Activated naive CD4-positive, alpha-beta T cell treated with anti-CD3 and anti-CD28 coated beads for 36 hours (primary cell): ENCODE measurements at places on chromosomes 13 and 19.
A peak's percentile ranks its signal among the peaks of the same experiment; 100 is the strongest.

DNA sequence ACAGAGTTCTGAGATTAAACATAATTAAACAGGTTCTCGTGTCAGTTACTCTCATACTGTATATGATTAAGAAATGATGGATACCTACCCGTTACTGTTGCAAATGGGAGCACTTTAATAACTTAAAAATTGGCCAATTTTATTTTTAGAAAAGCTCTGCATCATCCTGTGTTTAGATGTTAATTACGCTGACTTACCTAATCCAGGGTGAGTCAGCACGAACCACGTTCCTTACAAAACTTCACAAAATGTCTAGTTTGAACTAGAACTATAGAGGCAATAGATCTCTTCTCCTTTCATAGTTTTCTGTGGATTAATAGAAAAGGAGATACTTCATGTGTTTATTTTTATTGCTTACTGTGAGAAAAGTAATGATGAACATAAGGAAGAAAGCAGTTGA is 363.9 kb downstream of the MYO16 start:
- DNase-seq: no peak

GRCh38 chr13:111456452-111457230 is 136.2 kb downstream of the TEX29 start:
- DNase-seq: no peak

DNA sequence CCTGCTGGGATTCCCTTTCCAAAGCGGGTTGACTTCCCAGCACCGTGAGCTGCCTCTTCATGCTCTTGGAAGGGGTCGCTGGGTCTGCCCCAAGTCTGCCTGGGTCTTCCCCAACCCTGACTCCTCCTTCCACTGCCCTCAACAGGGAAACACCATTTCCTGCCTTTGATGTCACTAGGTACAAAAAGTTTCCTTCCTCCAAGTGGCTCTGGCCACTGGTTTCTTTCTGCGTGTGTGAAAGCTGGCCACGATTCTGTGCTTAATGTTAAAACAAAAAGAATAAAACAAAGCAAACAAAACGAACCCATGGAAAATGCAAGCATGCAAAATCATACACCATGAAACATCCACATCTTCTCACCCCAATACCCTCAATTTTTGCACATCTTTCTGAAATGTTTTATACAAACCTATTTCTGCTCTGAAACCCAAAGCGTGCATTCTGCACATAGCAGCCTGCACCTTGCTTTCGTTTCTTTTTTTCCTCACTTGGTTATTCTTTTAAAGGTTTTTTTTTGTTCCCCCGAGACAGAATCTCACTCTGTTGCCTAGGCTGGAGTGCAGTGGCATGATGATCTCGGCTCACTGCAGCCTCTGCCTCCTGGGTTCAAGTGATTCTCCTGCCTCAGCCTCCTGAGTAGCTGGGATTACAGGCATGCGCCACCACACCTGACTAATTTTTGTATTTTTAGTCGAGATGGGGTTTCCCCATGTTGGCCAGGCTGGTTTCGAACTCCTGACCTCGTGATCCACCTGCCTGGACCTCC is 12.5 kb upstream of the TNFSF9 start:
- peak; percentile 72 for DNase-seq

DNA sequence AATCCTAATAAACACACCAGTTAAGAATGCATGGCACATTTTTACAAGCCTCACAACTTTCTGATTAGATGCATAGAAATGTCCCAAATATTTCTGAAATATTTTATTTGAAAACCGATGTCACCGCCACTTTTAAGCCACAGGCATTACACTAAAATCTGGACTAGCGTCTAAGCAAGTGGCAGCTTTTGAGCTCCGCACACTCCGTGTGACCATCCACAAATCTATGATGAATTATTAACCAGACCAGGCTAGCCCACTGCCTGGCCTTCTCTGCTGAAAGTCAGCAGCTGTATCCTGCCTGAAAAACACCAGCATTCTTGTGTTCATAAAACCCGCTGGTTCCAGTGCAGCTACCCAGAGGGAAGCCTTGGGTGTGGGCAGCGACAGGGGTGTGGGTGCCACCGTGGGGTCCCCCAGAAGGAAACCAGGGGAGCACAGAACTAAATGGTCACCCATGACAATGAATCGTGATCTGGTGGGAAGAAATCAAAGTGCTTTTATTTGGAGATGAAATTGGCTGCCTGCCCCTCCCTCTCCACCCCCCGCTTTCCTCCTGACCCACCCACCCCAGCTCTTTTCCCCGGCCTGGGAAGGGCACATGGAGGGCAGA is 13.8 kb downstream of the RASA3 start:
- DNase-seq: no peak

DNA sequence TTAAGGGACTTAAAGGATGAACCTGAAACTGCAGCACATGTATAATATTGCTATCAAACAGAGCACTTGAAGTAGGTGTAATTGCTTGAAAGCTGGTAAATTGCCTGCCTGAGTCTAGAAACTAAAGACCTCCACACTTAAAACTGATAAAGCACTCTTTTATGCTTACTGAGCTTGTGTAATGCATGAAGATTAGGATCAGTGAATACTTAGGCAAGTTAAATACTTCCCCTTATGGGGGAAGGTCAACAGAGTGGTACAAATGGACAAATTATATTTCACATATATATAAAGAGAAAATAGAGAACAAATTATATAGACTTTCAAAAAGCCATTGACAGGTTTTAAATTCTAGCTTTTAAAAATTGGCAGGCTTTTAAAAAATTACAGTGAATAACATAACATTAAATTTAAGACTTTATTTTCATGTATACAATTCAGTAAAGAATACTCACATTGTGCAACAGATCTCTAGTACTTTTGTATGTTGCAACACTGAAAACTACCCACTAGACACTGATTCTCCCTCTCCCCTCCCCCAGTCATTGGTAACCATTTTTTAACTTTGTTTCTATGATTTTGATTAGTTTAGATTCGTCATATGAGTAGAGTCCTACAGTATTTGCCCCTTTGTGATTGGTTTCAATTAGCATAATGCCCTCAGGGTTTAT is 23.9 kb downstream of the PIBF1 start:
- no peak for DNase-seq

DNA sequence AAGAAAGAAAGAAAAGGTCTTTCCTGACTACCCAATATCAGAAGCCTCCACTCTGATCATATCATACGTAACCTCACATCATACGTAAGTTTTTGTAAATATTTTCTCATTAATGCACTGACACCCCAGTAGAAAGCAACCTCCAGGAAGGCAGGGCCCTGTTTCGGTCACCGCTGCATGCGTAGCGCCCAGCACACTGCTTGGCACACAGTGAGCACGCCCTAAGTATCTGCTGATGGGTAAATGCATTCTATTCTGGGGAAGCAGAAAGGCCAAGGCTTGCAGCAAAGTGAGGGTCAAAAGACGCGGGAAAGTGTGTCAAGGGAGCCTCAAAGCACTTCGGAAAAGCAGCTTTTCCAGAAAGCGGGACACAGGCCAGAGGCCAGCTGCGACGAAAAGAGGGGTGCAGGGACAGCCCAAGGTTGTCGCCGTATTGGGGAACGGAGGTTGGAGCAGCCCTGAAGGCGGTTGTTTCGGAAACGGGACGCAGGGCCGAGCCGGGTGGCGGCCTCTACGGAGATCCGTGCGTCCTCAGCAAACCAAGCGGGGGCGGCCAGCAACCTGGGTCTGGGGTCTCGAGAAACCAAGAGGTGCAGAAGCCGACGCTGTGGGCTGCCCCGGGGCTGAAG is 463 bp downstream of the SUGP1 start:
- peak; percentile 21 for DNase-seq

GRCh38 chr13:82947191-82947621 is 935.1 kb downstream of the SLITRK1 start:
- DNase-seq: no peak

- no peak for DNase-seq
These were observed 88.4 kb downstream of the NALCN start for GRCh38 chr13:101327871-101328270.

DNA sequence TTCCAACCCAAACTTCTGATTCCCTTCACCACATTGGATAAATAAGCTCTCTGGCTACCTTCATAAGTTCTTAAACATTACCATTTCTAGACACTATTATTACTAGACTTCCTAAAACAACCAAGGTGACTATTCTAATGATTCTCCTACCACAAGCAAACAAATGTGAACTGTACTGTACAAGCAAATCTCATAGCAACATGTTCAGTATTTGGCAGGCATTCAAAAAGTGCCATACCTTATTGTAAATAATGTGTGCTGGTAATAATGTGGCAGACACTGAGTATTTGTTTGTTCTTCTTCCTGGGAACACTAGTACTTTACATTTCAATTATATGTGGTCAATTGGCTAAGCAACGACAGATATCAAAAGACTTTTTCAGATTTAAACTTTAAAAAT is 986.0 kb upstream of the SPRY2 start:
- DNase-seq: no peak

GRCh38 chr13:39038569-39039030 is 344 bp downstream of the NHLRC3 start:
- DNase-seq: peak; percentile 80
